ENCODE measurements at places on chromosomes 7 and 10.

DNA sequence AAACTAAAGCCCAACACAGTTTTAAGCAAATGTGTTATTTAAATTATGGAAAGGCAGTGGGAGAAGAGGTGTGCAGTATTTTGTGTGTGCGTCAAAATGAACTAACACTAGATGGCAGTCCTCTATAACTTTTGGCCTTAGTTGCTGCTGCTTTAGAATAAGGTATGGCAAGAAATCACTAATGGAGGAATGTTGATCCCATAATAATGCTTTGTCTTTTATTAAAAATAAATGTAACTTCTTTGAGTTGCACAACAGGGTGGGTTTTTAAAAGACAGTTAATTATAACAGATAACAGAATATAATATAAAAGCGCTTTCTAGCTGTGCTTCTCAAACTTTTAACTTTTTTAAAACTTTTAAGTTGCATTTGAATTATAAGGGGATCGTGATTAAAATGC, 56.4 kb downstream of the BBS9 start:
- DNase-seq, result peak; percentile 42

DNA sequence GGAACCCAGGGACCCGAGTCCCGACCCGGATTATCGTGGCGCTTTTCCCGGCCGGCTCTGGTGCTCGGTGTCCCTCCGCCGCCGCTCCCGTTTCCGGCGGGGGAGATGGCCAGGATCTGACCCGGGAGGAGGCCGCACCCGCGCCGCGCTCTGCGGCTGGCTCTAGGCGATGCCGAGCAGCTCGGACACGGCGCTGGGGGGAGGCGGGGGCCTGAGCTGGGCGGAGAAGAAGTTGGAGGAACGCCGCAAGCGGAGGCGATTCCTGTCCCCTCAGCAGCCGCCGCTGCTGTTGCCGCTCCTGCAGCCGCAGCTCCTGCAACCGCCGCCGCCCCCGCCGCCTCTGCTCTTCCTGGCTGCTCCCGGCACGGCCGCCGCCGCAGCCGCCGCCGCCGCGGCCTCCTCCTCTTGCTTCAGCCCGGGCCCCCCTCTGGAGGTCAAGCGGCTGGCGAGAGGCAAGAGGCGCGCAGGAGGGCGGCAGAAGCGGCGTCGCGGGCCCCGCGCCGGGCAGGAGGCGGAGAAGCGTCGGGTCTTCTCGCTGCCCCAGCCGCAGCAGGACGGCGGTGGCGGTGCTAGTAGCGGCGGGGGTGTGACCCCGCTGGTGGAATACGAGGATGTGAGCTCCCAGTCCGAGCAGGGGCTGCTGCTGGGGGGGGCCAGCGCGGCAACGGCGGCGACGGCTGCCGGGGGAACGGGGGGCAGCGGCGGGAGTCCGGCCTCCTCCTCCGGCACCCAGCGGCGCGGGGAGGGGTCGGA, 593 bp downstream of the CDK13 start:
- DNase-seq, result no peak

- peak; percentile 39 for DNase-seq
Measured at GRCh38 chr7:21944616-21945453, 864 bp downstream of the CDCA7L start.

- DNase-seq, result no peak
Measured at GRCh38 chr10:100340948-100341847, 5.8 kb upstream of the SCD start.

DNA sequence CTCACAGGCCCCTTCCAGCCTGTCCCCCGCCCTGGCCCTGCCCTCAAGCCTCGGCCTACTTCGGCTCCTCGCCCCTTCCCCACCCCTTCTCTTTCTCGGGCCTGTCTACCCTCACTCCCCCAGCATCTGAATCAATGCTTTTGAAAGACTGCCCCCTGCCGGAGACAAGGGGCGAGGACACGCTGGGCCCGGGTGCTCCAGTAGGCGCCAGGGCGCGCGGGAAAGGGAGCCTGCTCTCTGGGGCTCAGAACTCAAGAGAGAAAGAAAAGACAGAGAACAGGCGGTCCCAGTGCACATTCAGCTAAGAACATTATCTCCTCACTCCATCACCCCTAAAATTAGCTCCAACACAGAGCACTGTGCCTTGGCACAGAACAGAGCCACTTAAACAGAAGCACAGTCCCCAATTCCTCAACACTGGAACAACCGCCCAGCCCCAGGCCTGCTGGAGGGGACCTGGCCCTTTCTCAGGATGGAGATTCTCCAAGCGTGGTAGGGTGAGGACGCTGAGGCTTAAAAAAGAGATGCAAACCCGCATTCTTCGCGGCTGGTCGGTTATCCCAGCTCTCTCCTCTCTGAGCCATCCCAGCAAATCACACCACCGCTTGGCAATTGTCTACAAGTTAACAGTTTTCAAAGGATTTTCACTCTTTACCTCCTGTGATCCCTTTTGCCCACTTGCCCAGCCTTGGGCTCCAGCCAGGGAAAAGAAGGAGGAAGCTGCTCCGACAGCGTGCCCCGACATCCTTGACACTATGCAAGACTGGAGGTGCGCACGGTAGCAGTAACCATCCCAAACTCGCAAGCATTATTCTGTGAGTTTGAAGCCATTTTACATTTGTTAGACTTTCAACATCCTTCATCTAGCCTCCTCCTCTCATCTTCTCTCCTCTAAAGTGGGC, 2.1 kb downstream of the GIGYF1 start:
- peak; percentile 68 for DNase-seq

- no peak for DNase-seq
Measured at GRCh38 chr10:43376828-43377423, 5.5 kb downstream of the FXYD4 start.

- no peak for DNase-seq
Measured at GRCh38 chr7:16743236-16743635, 10.3 kb upstream of the TSPAN13 start.

DNA sequence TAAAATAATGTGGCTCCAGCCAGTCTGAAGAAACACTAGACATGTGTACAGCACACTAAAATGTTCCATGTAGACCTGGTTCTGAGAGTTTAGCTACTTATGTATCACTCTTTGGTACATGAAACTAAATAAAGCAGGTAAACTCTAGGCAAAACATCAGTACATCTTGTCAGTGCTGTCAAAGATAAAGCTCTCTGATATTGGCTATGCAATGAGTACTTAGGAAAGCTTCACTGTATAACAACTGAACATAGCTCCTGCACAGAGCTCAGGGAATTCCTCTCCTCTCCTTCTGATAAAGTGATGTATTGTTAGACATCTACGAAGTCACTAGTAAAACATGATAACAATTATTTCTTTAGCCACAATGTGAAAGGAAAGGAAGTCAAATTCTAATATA, 3.5 kb downstream of the LRRN3 start:
- no peak for DNase-seq

DNA sequence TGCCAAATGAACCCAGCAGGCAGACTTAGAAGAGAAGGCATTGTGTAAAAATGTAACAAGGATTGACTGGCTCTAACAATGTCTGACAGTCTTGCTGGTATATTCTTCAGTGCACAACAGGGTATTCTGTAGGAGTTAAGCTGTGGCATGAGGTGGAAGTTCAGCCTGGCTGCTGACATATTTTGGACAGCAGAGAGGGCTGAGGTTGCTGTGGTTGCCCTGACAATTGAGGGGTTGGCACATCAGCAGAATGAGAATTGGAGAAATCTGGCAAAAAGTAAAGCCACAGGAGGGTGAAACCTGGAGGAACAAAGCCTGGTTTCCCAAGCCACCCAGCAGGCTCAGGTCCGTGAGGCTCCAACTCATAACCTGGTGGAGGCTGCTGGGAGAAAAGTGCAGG, 220.2 kb downstream of the JAZF1 start:
- DNase-seq, result no peak

GRCh38 chr10:114871379-114871778, 49.8 kb downstream of the FHIP2A start:
- no peak for DNase-seq

DNA sequence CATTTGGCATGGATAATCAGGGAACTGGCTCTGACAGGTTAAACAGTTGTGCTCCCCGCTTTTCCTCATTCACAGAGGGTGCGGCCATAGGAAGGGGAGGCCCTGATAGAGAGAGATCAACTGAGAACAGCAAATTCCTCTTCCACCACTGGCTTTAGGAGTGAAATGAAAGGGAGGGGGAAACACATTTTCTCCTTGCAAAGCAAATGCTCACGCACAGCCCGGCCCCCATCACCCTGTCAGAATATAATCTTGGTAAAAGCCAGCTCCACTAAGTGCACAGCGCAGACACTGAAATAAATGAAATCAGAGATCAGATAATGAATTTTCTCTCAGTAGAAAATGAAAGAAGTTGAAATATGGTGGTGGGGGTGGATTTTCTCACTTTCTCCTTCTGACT, 187.2 kb downstream of the GLI3 start:
- DNase-seq, result no peak

- DNase-seq, result no peak
Measured at GRCh38 chr10:113187063-113187777, 237.2 kb downstream of the TCF7L2 start.

- DNase-seq, result no peak
Measured at GRCh38 chr10:117005527-117006055, 604 bp upstream of the SHTN1 start.

DNA sequence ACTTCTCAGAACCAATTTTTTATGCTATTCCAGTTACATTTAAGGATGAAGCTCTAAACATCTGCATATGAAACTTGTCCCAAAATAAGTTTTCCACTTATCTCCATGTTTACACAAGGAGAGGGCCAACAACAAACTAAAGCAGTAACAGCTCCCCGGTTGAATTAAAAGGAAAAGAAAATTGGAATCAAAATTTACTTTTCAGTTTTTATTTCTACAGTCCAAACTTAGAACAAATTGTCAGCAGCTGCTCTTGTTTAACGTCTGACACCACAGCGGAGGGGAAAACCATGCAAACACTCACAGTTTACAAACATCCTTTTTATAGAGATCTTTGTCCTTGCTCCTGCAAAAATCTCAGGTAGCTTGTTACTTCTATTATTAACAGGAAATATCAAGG, 101.3 kb downstream of the COL28A1 start:
- DNase-seq, result no peak

GRCh38 chr10:24425151-24425550, 216.2 kb downstream of the KIAA1217 start:
- DNase-seq, result no peak

GRCh38 chr10:100969187-100970075, at the start of gene SEMA4G:
Gene SEMA4G, plus strand, starts transcription at chr10:100969504. Its CDS starts 3,409 bp downstream, at chr10:100972913.
- peak; percentile 22 for DNase-seq

DNA sequence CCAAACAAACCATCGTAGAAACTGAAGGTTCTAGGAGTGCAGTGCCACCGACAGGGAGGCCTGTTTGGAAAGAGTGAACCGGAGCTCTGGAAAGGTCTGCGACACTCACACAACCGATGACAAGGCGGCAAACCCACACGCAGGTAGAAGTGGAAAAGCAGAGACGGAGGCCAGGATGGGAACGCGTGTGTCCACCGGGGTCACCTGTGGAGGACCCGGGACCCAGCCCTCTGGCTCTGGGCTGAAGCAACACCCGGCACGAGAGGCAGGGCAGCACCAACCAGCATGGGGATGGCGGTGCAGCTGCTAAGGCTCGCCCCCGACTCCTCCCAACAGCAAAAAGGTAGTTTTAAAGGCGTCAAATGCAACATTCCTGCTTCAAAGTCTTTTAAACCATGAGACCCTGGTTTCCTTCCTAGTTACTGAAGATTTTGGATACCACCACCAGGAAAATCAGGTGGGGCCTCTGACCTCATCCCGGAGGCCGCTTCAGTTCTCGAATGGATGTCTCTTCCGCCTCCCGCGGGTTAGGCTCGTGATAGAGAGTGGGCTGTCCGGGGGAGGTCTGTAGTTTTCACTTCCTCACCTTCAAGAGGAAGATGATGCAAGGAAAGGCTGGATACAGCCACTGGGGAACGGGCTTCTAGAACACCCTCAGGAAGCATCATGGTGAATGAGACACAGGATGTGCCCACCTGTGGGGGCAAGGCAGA, 115.5 kb downstream of the SMURF1 start:
- no peak for DNase-seq

DNA sequence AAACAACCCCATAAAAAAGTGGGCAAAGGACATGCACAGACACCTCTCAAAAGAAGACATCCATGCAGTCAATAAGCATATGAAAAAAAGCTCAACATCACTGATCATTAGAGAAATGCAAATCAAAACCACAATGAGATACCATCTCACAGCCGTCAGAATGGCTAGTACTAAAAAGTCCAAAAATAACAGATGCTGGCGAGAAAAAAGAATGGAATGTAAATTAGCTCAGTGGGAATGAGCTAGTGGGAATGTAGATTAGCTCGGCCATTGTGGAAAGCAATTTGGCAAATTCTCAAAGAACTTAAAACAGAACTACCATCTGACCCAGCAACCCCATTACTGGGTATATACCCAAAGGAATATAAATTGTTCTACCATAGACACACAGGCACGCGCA, 287.0 kb downstream of the WDR37 start:
- no peak for DNase-seq

- no peak for DNase-seq
Measured at GRCh38 chr7:28224675-28225074, 44.1 kb upstream of the JAZF1 start.

- DNase-seq, result no peak
Measured at GRCh38 chr7:92913849-92914248, 77.5 kb upstream of the CDK6 start.

GRCh38 chr7:22387583-22387982, 30.6 kb upstream of the RAPGEF5 start:
- no peak for DNase-seq

DNA sequence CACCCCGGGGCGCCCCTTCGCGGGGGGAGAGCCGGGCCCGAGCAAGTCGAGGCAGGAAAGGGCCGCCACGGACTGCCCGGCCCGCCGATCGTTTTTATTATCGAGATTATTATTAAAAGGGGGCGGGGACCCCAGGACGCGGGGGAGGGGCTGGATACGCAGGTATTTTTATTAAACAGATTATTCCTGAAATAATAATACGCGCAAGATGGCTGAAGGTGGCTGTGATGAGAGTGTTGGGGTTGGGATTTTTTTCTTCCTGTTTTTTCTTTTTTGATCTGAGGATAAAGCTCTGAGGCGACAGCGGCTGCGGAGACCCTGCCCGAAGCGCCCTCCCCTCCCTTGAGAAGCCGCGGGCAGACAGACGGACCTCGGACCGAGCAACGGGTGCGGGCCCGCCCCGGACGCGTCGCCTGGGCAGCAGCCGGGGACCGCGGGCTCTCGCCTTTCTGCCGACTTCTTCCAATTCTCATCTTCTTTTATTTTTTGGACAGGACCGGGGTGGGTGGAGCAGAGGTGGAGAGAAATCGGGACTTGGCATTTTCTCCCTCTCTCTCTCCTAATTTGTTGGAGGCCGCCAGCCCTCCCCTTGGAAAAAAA, 1.4 kb upstream of the TRIM8 start:
- no peak for DNase-seq

GRCh38 chr7:127361736-127362135, 30.8 kb downstream of the ZNF800 start:
- DNase-seq, result no peak

GRCh38 chr10:18473424-18474117, 177.8 kb downstream of the NSUN6 start:
- DNase-seq, result no peak

All from Jurkat, Clone E6-1 (cell line).